SHP77 (cell line): ENCODE measurements at places on chromosomes 1 and 21.

DNA sequence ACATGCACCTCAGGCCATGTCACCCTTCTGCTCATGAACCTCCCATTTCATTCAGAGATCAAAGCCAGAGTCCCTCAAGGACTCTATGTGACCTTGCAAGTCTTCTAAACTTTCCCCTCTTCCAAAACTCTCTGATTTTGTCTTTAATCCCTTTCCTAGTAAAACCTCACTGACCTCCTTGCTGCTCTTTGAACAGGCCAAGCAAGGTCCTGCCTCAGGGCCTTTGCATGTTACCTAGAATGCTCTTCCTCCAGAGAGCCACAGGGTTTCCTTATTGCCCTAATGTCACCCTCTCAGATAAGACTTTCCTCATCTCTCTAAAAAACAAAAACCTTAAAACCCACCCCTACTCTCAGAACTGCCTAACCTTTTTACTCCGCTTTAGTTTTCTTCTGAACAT, 26.6 kb downstream of the IL23R start:
- no peak for DNase-seq

DNA sequence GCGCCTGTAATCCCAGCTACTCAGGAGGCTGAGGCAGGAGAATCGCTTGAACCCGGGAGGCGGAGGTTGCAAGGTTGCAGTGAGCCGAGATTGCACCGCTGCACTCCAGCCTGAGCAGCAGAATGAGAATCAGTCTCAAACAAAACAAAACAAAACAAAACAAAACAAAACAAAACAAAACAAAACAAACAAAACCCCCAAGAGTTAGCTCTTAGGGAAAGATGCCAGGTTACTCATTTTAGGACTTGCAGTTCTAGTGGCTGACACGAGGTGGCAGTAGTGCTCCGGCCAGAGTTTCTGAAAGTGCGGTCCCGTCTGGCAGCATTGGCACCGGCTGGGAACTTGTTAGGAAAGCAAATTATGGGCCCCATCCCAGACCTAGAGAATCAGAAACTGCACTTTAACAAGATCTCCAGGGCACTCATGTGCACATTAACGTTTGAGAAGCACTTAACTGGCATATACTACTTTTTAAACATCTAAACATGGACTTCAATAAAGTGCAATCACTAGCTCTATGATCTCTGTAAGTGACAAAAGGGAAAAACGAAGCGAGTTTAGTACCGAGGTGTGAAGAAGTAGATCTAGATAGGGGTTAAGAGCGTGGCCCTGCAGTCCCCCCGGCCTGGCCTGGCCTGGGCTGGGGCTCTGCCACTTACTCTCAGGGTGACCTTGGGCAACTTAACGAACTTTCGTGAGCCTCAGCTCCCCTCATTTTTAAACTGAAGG, 41.9 kb upstream of the TNFRSF1B start:
- peak; percentile 30 for DNase-seq

- DNase-seq, result no peak
These were observed 19.7 kb downstream of the SLC5A9 start for GRCh38 chr1:48242141-48242736.

- no peak for DNase-seq
These were observed 202.5 kb downstream of the TTLL7 start for GRCh38 chr1:83796409-83796808.

- no peak for DNase-seq
These were observed 283.8 kb downstream of the SDCCAG8 start for GRCh38 chr1:243539636-243540035.

DNA sequence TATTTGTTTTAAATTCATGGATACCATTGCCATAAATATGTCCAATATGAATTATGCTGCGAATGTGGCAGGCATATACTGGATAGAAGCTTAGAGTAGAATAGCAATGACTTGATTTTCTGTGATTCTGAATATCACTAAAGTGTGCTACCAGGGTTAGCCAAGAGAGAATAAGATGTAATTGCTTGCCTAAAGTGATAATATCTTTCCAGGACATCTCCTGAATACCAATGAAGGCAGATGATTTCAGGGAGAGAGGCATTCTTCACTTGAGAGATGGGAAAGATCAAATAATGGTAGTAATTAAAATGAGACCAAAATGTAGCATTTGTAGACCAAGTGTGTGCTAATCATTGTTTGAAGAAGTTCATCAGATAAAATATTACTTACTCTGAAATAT, 53.4 kb upstream of the KIAA1614 start:
- no peak for DNase-seq

GRCh38 chr1:197027359-197027758, 39.7 kb downstream of the F13B start:
- DNase-seq, result peak; percentile 6

DNA sequence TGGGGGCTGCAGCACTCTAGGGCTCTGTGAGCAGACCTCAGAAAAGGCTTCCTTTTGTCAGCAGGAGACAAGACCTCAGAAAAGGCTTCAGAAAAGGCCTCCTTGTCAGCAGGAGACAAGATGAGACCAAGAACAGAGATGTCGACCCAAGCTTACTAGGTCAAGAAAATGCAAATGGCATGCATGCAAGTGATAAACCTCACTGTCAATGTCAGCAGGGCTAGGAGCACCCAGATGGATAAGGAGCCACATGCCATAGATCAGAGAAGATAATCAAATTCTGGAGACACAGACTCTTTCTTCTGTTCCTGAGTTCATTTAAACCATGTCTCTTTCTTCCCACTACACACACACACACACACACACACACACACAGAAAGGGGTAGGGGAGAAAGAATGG, 285.9 kb downstream of the CHRM3 start:
- no peak for DNase-seq

DNA sequence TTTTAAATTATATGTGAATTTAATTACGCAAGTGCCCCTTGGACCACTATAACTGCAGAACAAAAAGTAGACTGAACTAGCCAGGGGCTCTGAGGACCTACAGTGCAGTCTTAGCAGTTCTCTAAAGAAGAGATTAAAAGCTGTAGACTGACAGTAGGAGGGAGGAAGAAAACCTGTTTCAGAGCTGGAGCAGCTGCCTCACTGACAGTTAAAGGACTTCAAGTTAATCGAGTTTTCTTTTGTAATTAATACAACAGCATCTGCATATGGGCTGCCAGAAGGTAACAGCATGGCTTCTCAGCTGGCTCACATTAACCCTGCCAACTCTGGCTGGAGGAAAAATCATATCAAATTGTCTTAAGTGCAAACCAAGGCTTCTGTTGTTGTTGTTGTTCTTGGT, 19.9 kb downstream of the DSTYK start:
- no peak for DNase-seq

- peak; percentile 67 for DNase-seq
These were observed 39.6 kb downstream of the NUF2 start for GRCh38 chr1:163361123-163361934.

DNA sequence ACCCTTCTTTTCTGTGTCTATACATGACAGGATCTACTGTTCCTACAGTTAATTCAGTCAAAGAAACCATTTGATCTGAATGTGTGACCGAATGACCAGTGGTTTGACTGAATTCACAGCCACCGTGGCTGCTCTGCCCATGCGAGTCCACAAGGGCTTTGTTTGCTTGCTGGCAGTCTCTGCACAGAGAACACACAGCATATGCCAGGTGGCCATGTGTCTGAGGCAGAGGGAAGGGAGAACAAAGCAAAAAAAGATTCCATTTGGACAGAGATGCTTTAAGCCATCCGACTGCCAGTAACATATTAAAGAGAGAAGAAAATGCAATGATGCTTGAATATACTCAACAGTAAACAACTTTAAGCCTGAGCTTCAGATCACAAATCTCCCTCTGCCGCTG, 737.8 kb upstream of the CXADR start:
- DNase-seq, result no peak

DNA sequence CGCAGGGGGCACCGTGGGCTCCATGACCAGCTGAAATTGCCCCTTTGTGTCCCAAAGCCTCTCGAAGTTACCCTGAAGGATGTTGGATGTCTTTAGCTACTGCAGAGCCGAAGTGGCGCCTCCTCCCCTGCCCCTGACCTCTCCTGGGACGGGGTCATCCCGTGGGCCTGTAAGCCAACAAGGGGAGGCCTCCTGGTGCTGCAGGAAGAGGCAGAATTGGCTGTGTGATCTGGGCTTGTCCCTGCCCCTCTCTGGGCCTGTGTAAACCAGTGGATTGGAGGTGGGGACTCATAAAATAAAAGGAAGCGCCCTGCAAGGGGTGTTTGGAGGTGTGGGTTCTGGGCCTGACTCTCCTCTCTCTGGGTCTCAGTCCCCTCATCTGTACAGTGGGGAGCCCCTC, 2.1 kb upstream of the TAS1R2 start:
- DNase-seq, result no peak

DNA sequence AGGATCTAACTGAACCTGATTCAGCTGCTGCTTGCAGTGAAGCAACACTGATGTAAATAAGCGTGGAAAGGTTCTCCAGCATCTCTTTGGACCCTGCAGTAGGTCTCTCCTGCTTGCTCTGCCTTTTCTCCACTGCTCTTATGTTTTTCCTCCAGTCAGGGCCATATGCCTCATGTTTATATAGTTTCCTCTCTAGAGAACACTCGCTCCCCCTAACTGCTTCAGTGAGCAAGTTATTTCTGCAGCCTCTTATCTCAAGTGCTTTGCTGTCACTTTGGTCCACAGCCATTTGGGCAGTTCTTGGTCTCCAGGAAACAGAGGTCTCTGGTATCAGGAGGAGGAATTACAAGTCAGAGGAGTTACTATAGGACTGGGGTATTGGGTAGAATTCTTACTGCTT, 5.3 kb downstream of the PRUNE1 start:
- no peak for DNase-seq

GRCh38 chr1:168514455-168514854, 29.3 kb downstream of the XCL2 start:
- no peak for DNase-seq

DNA sequence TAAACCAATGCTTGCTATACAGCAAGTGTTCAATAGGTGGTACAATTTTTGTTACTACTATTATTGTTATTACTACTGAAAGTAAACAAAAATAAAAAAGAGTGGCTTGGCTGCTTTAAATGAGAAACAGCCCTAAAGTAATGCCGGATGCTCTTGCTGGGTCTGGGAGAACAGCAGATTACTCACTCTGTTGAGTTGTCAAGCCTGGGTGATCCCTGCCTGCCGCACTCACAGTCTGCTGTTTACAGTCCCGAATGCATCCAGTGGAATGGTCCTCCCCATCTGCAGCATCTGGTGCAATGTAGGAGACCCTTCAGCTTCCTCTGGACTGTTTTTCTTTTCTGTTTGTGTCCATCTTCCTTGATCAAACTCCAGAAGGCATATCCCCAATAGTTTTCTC, 102.7 kb upstream of the IVNS1ABP start:
- no peak for DNase-seq

DNA sequence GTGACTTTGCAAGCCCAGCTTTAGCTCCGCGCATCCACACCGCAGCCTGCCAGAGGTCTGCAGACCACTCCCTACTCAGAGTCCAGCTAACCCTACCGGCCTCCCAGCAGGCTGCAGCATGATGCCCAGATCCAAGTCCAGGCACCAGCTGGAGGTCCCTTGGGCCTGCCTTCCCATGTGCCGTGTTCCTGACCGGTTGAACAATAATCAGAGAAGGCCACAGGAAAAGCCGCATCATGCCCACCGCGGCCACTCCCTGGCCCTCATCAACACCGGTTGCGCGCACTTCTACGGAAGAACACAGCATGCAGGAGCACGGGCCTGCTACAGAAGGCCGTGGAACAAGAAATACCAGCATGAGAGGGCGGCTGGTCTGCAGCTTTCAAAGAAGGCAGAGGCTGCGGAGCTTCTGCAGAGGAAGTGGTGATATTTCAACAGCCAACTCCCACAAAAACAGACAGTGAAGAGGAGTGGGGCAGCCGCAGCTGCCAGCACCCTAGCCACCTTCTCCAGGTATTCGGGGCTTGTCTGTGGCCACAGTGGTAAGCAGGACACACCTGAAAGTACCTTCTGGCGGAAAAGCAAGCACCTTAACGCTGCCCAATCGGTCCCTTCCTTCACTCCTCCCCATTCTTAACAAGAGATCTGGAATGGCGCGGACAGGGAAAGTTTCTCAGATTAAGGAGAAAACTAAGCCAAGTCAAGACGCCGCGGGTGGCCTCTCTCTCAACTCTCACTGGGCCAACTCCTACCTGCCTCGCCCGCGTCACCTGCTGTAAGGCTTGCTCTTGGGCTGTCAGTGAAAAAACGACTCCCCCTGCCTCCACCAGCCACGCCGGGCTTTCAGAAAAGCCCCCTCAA, 1.5 kb downstream of the PGBD5 start:
- peak; percentile 16 for DNase-seq

GRCh38 chr21:46442938-46443337, 15.8 kb upstream of the DIP2A start:
- no peak for DNase-seq

DNA sequence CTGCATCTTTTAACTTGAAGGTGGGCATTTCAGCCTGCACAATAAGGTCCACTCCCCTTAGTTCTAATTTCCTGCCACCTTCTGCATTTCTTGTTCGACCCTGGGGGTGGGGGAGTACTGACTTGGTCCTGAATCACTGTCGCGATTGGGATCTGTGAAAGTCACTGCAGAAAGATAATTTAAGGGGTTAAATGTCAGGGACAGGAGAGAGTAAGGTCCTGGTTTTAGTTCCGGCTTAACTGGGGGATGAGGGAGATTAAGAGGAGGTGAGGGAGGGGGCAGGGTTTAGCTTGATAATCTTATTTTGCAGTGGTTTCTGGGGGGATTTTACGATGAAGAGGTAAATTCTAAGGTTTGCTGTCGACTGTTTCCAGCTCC, 128.1 kb downstream of the MRPS6 start:
- no peak for DNase-seq
